Cardiac septum (tissue), 1 donor: ENCODE measurements at places on chromosomes 13 and 19. TPM values are rescaled to one million over a fixed set of nuclear protein-coding genes. Genes with fewer than 3 reads are reported as not detected.

ZNF665 gene
- total RNA-seq = 1.3 TPM

FCER2 gene
- total RNA-seq = not detected

KCNRG gene
- total RNA-seq = not detected

ZNF738 gene
- 3.0 TPM for total RNA-seq

ADGRE3 gene
- 0.46 TPM for total RNA-seq

MUC16 gene
- total RNA-seq = 0.03 TPM

CCDC169 gene
- total RNA-seq = 2.2 TPM

PABPC3 gene
- not detected for total RNA-seq

FRY gene
- total RNA-seq = 202 TPM

DNA sequence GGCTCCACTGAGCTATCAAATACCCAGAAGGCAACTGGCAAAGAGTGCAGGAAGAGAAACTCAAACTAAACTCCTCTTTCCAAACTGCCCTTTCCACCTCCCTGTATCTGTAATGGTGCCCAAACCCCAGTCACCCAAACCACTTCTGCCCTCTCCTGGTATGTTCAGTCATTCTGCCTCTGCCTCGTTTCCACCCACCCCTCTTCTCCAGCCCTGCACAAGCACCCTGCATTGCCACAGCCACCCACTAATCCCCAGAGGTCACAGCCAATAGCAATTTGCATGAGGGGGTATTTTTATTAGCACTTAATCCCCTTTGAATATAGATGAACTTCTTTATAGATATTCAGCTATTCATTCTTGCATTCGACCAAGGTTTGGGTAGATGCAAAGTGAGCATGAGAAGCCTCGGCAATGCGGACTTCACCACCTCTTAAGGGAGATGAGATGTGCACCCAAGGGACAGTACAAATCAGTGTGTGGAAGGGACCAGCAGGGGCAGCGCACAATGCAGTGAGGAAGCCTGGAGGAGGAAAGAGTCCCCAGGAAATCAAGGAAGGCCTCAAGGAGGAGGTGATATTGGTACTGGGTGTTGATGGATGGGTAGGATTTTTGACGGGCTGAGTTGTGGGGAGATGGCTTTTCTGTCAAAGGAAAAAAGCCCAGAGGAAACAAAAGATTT lies 12.4 kb downstream of the TMEM272 start:
- DNase-seq = peak; percentile 80

GRCh38 chr19:504616-505015 lies 2.7 kb upstream of the TPGS1 start:
- no peak for DNase-seq

DNA sequence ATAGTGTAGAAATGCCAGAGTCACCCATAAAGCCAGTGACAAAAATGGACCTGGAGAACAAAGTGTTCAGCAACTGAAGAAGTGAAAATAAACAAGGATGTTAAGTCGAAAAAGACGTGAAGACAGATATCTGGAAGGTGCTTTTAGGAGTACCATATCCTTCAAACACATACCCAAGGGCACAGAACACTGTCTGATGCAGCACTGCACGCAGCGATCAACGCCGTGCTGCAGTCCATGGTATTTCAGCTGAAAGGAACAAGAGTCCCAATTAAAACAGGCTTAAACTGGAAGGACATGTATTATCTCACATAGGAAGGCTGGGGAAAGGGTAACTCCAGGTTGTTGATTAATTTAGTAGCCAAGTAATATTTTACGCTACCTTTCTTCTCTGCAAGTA lies 108.2 kb downstream of the SGCG start:
- no peak for DNase-seq

DNA sequence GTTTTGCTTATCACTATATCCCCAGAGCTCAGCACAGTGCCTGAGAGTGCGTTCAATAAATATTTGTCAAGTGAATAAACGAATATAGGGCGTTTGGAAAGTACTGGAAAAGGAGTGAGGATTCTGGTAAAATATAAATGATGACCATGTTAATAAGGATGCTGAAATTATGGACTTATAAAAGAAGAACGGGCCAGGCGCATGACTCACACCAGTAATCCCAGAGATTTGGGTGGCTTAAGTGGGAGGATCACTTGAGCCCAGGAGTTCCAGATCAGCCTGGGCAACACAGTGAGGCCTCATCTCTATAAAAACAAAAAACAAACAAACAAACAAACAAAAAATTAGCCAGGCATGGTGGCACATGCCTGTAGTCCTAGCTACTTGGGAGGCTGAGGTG lies 198.1 kb downstream of the VWA8 start:
- no peak for DNase-seq

- DNase-seq = no peak
Observed at GRCh38 chr13:34419025-34419424, 523.0 kb upstream of the NBEA start.

DNA sequence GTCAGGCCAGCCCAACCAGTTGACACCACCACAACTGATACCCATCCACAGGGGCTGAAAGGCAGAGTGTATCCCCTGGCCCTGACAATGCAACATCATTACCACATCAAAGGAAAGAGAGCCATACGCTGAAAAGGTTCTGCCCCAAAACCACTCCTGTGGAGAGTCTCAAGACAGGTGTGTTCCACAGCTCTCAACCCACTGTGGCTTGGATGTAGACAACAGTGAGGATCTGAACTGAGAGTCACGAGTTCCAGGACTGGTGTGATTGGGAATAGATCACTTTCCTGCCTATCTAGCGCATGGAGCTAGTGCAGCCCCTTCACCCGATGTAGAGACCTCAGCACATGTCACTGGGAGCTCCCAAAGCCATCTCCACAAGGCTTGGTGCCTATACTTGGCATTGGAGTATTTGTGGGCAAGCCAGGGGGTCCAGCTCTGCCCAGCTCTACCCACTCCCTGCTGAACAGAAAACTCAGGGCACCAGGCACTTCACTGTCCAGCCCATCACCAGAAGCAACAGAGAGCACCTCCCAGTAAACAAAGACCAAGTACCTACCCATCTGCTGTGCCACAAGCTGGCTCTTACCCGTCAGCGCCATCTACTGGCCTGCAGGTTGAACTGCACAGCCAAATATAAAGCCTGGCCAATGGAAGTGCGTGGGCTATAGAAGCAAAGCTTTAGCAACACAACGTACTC lies 579.5 kb downstream of the UQCRFS1 start:
- no peak for DNase-seq

DNA sequence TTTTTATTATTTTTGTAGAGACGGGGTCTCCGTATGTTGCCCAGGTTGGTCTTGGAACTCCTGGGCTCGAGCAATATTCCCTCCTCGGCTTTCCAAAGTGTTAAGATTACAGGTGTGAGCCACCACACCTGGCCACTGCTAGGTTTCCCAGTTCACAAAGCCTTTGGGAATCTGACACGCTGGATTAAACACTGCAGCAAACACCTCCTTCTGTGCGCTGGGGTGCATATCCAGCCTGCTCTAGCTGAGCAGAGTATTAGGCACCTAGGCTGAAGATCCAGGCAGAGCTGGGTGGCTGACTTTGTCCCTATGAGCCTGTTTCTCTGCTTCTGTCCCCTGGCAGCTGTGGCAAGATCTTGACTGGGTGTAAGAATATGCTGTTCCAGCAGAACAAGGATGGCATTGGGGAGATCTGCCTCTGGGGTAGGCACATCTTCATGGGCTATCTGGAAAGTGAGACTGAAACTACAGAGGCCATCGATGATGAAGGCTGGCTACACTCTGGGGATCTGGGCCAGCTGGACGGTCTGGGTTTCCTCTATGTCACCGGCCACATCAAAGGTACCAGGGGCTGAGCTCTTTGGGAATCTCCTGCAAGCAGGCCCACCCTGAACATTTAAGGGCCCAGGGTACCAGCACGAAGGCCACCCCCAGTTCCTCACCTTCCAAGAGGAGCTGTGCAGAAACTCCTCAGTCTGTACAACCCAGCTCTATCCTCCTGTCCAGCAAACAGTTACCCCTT lies 49.8 kb downstream of the ACSBG2 start:
- DNase-seq = no peak

- DNase-seq = no peak
Observed at GRCh38 chr13:85896516-85897450, 97.6 kb upstream of the SLITRK6 start.

- DNase-seq = no peak
Observed at GRCh38 chr13:42720113-42720857, 61.1 kb upstream of the FAM216B start.

DNA sequence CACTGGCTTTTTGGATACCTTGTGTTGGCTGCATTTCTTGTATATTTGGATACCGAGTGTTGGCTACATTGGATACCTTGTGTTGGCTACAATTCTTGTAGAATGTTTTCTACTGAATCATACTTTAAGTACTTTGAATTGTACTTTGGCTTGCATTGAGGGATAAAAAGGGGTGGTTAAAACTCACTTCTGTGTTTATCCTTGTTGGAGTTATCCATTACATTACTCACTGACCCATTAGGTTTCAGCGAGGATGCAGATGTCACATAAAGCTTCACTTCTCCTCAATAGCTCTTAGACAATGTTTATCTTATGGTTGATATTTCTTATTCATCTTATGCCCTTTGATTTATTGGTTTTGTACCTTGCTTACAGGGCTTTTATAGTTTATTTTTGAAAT lies 43.1 kb downstream of the PDS5B start:
- no peak for DNase-seq

DNA sequence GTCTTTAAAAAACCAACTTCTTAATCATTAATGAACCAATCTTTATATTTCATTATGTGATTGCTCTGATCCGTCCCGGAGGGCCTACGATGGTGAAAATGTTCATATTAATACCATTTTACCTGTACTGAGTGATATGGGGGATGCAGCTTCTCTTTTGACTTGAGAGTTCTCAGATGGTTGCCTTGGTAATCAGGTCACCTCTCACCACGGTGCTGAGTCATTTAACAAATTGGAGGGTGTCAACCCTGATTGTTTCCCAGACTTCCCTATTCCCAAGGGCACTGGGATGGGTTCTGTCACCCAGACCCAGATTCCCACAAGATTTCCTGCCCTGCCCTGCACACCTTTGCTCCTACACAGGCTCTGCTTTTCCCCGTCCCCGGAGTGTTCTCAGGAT lies 128.5 kb upstream of the TMTC4 start:
- DNase-seq = no peak

DNA sequence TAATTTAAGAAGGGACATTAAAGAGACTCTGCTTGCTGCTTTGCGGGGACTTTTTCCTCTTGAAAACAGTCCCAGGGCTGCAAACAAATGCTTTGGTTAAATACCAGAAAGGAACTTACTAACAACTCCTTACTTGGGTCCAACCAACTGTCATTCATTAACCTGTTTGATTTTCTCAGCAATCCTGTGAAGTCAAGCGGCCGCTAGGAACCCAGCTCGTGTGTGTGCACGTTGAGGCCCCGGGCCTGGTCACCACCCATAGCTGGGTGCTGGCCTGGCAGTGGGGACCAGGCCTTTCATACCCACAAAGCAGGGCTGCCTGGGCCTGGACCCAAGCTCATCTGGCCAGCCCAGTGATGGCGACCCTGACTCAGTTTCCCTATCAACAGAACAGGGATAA lies 50.7 kb downstream of the C1QTNF9 start:
- DNase-seq = no peak

- DNase-seq = no peak
Observed at GRCh38 chr13:94351292-94351990, 128.0 kb downstream of the DCT start.

- no peak for DNase-seq
Observed at GRCh38 chr19:42275103-42275502, 6.1 kb downstream of the CIC start.

- no peak for DNase-seq
Observed at GRCh38 chr13:72132075-72132474, 265.1 kb upstream of the DACH1 start.

DNA sequence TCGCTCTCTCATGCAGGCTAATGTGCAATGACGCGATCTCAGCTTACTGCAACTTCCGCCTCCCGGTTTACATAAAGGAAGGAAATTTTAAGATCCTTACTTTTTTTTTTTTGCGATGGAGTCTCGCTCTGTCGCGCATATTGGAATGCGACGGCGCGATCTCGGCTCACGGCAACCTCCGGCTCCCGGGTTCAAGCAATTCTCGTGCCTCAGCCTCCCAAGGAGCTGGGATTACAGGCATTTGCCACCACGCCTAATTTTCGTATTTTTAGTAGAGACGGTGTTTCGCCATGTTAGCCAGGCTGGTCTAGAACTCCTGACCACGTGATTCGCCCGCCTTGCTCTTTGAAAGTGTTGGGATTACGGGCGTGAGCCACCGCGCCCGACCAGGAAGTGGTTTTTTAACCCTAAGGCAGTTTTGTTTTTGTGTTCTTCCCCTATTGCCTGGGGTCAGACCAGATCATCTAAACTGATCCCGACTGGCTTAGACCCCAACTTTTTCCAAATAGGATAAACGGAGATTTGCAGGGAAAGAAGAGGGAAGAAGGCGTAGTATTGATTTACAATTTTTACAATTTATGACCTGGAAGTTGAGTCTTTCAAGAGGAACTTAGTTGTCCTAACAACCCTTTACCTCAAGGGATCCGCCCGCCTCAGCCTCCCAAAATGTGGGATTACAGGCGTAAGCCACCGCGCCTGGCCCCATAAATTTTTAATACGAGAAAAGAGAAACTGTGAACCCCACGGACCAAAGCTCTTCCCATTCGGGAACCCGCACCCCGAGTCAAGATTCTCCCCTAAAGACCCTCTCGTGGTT lies 142.0 kb downstream of the ZNF737 start:
- DNase-seq = peak; percentile 76

GRCh38 chr13:51107996-51108395 lies 3.1 kb downstream of the C13orf42 start:
- DNase-seq = no peak

GRCh38 chr13:113400621-113401451 lies 36.9 kb upstream of the GRTP1 start:
- no peak for DNase-seq

GRCh38 chr13:49388091-49388635 lies 55.7 kb downstream of the CAB39L start:
- DNase-seq = no peak

GRCh38 chr19:33259539-33259938 lies 33.9 kb upstream of the SLC7A10 start:
- no peak for DNase-seq

- no peak for DNase-seq
Observed at GRCh38 chr19:8566855-8567254, 10.4 kb downstream of the MYO1F start.

DNA sequence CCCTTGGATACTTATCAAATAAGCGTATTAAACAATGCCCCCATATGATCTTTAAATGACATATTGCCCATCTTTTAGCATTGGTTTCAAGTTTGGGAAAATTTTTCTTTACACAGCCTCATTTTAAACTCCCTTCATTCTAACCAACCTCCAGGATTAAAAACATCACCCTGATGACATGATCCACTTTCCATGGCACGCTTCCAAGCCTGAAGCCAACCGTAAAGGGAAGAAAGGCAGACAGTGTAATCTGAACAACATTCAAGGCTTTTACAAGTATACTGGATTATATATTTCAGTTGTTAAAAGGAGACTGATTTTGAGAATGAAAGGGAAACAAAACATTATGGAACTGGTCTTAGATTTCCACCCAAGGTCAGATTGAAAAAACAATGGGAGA lies 1721.9 kb downstream of the OLFM4 start:
- DNase-seq = no peak
